ENCODE measurements at places on chromosomes 1 and 21. TPM values are rescaled to one million over a fixed set of nuclear protein-coding genes. Genes with fewer than 3 reads are reported as not detected.

Gene AKNAD1
- 0.22 TPM for polyA plus RNA-seq

Gene ETV3
- polyA plus RNA-seq: 12.8 TPM

Gene NUDT4B
- polyA plus RNA-seq: 5.7 TPM

Gene LCE1F
- polyA plus RNA-seq: not detected

Gene KIF2C
- polyA plus RNA-seq: 0.45 TPM

Gene FCRL1
- 0.58 TPM for polyA plus RNA-seq

Gene GUCA2B
- 1.1 TPM for polyA plus RNA-seq

Gene C1orf87
- not detected for polyA plus RNA-seq

Gene KRTAP19-3
- not detected for polyA plus RNA-seq

Gene ITPKB
- polyA plus RNA-seq: 18.6 TPM

Gene ASH1L
- 13.6 TPM for polyA plus RNA-seq

Gene LRRC38
- not detected for polyA plus RNA-seq

Gene AIM2
- polyA plus RNA-seq: 0.39 TPM

Gene CD52
- 15.8 TPM for polyA plus RNA-seq

Gene OR2AK2
- not detected for polyA plus RNA-seq

Gene S100A2
- 2.1 TPM for polyA plus RNA-seq

Gene FCN3
- polyA plus RNA-seq: 133 TPM

Gene C1orf94
- polyA plus RNA-seq: not detected

Gene PLOD1
- 46.7 TPM for polyA plus RNA-seq

Gene RSPO1
- polyA plus RNA-seq: 0.07 TPM

Gene GJA8
- polyA plus RNA-seq: not detected

Gene TAF1A
- 2.9 TPM for polyA plus RNA-seq

Gene SMCP
- not detected for polyA plus RNA-seq

Gene LENEP
- polyA plus RNA-seq: not detected

Gene KRTAP19-1
- not detected for polyA plus RNA-seq

Gene CELA2B
- not detected for polyA plus RNA-seq

Gene WLS
- 20.1 TPM for polyA plus RNA-seq

Gene ZNF695
- 0.18 TPM for polyA plus RNA-seq

Gene MYOG
- 0.05 TPM for polyA plus RNA-seq

Gene IFFO2
- 6.2 TPM for polyA plus RNA-seq

Gene EPHB2
- 3.9 TPM for polyA plus RNA-seq

Gene HPCAL4
- 0.04 TPM for polyA plus RNA-seq

Gene ACTL8
- not detected for polyA plus RNA-seq

Gene ABCA4
- 0.67 TPM for polyA plus RNA-seq

Gene ARHGAP30
- 2.3 TPM for polyA plus RNA-seq

Gene PLCH2
- polyA plus RNA-seq: 0.45 TPM

Gene CFHR3
- polyA plus RNA-seq: 0.15 TPM

Gene MTARC2
- 15.4 TPM for polyA plus RNA-seq

Gene TFF3
- 99.3 TPM for polyA plus RNA-seq

Gene FAM78B
- polyA plus RNA-seq: 1.7 TPM

Gene C4BPA
- polyA plus RNA-seq: 0.34 TPM

Gene OR2L8
- polyA plus RNA-seq: not detected

Gene SMIM1
- polyA plus RNA-seq: 1.8 TPM

Gene NHLH1
- polyA plus RNA-seq: not detected
